Adrenal gland (tissue), 19 donors: ENCODE measurements at places on chromosomes 3 and 15.
A peak's percentile ranks its signal among the peaks of the same experiment; 100 is the strongest.

DNA sequence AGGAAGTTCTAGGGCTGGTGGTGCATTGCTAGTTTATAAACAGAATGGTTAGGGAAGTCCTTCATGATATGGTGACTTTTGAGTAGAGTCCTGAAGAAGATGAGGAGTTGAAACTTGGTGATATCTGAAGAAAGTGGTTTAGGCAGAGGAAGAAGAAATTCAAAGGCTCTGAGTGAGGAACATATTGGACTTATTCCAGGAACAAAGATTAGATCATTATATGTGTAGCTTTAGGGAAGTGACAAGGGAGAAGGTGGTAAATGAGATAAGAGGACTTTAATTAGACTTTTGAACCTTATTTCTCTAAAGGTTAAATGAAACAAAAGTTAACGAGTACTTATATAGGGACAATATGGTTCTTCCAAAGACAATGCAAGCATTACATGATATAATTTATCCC lies 286.7 kb downstream of the DOCK3 start:
- no peak for DNase-seq

DNA sequence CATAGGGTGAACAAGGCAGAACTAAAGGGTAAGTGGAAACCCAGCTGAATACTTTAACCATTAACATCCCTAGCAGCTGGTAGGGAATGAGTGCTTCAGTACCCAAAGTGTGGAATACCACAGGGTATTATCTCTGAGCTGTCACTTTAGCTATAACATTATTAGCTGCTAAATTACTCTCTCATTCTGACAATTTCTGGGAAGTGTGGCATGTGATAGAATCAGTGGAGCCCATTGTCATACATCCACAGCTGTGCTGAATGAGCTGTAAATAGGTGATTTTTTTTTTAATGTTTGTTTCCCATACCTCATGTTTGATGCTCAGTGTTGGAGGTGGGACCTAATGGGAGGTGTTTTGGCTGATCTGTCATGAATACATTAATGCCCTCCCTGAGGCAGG lies 894.3 kb downstream of the DIPK2A start:
- DNase-seq: no peak

DNA sequence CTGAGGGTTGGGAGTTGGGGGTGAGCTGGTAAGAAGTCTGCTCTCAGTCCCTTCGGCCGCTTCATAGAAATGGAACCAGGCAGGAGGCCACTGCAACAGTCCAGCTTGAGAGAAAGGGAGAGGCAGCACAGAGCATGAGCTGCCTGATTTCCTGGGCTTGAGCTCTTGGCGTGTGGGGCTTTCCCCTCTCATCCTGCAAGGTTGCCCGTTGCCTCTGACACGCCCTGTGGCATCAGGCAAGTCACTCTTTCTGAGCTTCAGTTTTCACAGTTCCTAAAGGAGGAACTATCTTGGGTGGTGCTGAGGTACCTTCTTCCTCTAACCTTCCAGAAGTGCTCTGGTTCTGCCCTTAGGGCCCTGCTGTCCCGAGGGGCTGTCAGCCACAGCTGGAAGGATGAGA lies 4.9 kb downstream of the MESP2 start:
- DNase-seq: no peak

DNA sequence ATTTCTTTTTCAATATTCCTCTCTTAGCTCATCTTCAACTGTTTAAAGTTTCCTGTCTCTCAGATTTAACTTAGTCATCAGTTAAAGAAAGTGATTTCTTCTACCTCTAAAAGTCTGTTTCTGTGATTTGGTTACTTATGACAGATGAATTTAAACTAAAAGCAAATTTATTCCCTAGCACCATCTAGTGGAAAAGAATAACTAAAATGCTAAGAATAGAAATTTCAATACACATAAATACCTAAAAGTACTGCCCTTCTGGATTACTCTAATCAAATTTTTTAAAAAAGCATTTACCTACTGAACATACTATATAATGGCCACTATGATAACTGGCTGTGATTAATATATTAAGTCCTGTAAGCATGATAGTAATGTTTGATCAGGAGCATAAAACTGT lies 14.0 kb upstream of the ZCWPW2 start:
- DNase-seq: no peak

DNA sequence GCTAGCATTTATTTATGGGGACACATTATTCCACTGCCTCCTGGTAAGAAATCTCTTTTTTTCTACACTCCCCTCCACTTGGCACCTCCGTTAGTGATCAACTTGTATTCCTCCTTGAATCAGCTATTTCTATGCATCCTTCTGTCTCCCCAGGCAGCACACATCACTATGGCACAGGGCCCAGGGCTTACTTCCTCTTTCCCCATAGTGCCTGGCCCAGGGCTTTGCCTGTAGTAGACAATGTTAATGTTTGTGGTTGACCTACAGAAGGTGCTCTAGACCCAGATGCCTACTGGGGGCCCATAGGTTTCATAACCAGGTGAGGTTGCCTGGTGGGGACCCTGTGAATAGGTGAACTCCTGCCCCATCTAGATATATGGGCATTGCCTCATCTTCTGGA lies 44.9 kb downstream of the EPHB1 start:
- peak; percentile 29 for DNase-seq

- DNase-seq: no peak
These were observed 104.2 kb downstream of the CBLB start for GRCh38 chr3:105764378-105765307.

- no peak for DNase-seq
These were observed 59.2 kb downstream of the OXSM start for GRCh38 chr3:25849091-25849490.

GRCh38 chr3:193556841-193557240 lies 2.1 kb upstream of the ATP13A4 start:
- DNase-seq: no peak

DNA sequence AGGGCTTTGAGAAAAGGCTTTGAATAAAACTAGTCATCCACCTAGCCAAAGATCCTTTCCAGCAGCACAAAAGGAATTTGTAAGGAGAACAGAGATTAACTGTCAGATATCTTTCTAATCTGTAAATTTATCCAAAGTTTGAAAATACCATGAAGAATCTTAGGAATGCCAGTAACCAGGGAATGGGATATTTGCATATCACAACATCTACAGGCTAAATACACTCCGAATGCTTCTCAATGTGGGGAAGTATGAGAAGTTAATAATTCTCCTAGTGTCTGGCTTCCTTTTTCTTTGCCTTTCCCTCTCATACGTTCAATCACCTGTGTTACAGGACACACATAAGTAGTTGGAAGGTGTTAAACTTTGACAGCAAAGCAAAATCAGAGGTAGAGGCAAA lies 7.8 kb downstream of the ANAPC13 start:
- no peak for DNase-seq

- no peak for DNase-seq
These were observed 263.0 kb downstream of the TLE3 start for GRCh38 chr15:69834761-69835160.

DNA sequence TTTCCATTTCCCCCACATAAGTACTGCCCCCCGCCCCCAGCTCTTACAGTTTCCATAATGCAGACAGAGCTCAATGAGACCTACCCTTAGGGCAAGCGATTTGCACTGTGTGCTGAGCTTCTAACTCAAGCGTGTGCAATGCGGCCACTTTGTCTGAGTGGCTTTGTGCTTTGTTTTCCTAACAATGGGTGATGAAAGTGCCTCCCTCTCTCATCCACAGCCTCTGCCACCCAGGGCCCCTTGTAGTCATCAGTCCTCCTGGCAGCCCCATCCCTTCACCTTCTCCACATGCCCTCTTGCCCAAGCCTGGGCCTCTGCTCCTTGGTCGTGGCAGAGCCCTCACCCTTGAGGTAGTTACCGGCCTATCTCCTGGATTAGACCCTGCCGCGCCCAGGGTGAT lies 17.2 kb downstream of the DAPK2 start:
- no peak for DNase-seq

DNA sequence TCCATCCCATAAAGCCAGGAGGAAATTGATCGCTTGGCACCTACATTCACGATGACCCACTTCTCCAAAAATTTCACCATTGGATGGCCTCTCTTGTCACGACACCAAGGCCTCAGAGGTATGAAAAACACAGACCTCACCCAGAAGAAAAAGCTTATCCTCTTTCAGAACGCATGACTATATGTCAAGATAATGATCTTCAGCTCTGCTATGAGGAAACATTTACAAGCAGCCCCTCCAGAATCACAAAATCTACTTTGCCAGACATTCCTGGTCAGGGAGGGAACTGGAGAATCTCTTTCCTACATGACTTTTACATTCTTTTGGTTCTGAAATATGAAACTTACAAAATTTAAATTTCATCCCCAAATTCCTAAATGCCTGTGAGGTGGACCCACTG lies 122.7 kb downstream of the WNT5A start:
- DNase-seq: no peak

DNA sequence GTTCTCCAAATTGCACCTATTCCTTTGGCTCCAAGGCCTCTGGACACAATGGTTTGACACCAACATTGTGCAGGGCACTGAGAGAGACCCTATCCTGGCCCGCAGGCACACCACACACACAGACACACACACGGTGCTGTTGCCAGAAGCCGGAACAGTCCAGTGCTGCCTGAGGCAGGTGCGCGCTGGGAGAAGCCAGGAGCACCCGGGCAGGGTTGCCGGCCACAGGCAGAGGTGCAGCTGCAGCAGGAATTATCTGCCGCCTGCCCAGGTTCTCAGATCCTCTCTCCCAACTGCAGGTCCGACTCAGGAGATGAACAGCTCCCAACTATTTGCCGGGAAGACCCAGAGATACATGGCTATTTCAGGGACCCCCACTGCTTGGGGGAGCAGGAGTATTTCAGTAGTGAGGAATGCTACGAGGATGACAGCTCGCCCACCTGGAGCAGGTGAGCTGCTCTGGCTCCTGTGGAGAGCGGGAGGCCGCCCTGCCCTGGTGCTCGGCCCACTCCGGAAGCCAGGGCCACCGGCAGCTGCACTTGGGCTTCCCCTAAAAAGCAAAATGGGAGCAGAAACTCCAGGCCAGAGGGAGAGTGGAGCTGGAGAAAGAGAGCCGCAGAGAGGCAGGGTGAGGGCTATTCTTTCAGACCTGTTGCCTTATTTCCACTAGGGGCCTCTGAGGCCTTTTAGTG lies 42.9 kb downstream of the CHDH start:
- DNase-seq: no peak

- DNase-seq: no peak
These were observed 147.7 kb downstream of the VGLL4 start for GRCh38 chr3:11495948-11496557.

- peak; percentile 13 for DNase-seq
These were observed 685.3 kb downstream of the GRM7 start for GRCh38 chr3:7546253-7546652.

- no peak for DNase-seq
These were observed 68.9 kb upstream of the GOLGA6B start for GRCh38 chr15:72585476-72586058.

DNA sequence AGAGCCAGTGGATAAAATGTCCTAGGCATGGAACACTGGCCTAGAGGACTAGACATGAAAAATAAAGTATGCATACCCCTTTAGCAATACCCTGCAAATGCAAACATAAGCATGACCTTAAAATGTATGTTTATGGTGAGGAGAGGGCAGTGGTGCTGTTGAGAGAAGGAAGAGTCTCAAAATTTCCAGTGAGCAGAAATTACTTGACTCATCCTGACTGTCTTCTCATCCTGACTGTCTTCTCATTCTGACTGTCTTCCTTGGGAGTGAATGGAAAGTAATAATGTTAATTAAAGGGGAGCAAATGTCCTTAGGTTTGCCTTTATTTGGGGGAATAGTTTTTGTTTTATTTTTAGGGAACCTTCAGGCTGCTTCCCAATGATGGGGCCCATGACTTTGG lies 121.5 kb upstream of the GALNT15 start:
- no peak for DNase-seq

DNA sequence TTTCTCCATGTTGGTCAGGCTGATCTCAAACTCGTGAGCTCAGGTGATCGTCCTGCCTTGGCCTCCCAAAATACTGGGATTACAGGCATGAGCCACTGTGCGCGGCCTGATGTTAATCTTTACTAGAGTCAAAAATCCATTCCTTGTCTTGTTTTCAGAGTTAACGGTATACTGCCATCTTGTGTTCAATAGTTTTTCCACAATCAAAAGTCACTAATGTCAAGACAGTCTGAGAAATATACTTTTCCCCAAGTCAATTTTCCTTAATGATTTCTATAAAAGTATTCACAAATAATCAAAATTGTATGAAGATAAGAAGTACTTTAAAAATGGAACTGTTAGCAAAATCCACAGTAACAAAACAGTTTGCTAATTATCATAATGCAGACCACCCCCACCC lies 8.5 kb downstream of the CRBN start:
- DNase-seq: no peak

DNA sequence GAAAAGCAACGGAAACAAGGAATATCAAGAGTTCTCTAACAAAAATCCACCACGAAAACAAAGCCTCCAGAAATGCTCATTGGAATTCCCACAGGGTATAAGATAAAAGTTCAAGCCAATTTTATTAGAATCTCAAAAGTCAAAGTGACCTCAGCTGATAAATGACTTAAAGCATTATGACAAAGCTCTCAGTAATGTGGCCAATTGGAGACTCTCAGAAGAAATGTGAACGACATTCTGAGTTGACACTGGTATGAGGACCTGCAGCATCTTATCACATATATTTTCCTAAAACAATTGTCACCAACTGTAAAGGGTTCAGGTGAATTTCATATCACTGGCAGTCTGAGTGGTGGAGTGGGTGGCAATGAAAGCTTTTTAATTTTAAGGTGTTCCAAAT lies 199.1 kb downstream of the FOXP1 start:
- no peak for DNase-seq

DNA sequence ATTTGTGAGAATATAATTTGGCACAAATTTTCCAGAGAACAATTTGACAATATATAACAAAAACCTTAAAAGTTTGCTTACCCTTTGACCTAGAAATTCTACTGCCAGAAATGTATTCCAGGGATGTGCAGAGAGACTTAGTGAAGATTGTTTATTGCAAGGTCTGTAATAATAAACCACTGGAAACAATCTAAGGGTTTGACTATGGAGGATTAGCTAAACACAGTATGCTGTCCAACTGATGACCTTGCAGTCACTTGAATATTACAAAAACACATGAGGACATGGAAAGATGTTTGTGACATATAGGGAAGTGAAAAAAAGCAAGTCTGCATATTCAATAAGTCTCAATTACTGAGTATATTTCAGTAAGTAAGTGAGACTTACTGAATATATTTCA lies 48.1 kb upstream of the CDV3 start:
- no peak for DNase-seq

DNA sequence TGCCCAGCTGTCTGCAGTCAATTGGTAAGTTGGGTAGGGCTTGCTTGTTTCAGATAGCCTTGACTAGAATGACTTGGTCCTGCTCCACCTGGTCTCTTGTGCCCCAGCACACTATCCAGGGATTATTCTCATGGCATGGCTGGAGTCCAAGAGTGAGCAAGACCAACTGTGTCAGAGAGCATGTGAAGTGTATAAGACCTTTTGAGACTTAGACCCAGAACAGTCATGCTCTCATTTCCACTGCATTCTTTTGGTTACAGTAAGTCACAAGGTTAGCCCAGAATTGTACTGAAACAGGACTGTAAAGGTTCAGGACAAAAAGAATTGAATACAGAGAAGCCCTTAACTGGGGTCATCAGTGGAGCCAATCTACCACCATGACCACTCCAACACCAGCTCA lies 650.8 kb upstream of the ADAMTS9 start:
- DNase-seq: no peak

GRCh38 chr3:48411606-48412374 lies 18.1 kb downstream of the PLXNB1 start:
- DNase-seq: peak; percentile 7
